ENCODE measurements at places on chromosomes 5 and 9.

DNA sequence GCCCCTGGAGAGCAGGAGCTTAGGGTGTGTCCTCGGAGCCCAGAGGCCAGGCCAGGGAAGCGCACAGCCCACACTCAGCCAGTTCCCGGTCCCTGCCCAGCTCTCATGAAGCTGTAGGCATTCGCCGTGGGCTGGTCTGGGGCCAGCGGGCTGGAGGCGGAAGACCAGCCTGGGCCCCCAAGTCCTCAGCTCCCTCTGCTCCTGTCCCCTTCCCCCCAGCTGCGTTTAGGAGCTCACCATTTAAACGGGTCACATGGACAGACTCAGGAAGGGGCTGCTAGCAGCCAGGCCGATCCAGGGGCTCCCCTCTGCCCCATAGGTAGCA is 17.4 kb downstream of the DNLZ start:
- DNase-seq, result no peak

GRCh38 chr9:79555474-79556089 is 16.2 kb upstream of the TLE4 start:
- DNase-seq, result no peak

GRCh38 chr5:128920345-128921215 is 44.7 kb upstream of the SLC27A6 start:
- DNase-seq, result no peak

GRCh38 chr9:16057541-16057940 is 504.7 kb downstream of the CCDC171 start:
- no peak for DNase-seq

GRCh38 chr9:20722221-20722620 is 38.2 kb downstream of the FOCAD start:
- DNase-seq, result no peak

- no peak for DNase-seq
Measured at GRCh38 chr9:109919736-109920408, 139.9 kb downstream of the PALM2AKAP2 start.

- DNase-seq, result no peak
Measured at GRCh38 chr9:108412755-108413154, 443.0 kb downstream of the ACTL7B start.

- no peak for DNase-seq
Measured at GRCh38 chr5:133386662-133387061, 225.7 kb downstream of the FSTL4 start.

- no peak for DNase-seq
Measured at GRCh38 chr5:72691751-72692150, 124.7 kb upstream of the TNPO1 start.

GRCh38 chr9:113452113-113452605 is 11.4 kb upstream of the RGS3 start:
- DNase-seq, result no peak

GRCh38 chr5:160029004-160029403 is 20.1 kb downstream of the TTC1 start:
- DNase-seq, result no peak

- no peak for DNase-seq
Measured at GRCh38 chr5:141523991-141524390, 35.1 kb downstream of the PCDHGC5 start.

- no peak for DNase-seq
Measured at GRCh38 chr5:125411071-125411743, 664.8 kb upstream of the ZNF608 start.

DNA sequence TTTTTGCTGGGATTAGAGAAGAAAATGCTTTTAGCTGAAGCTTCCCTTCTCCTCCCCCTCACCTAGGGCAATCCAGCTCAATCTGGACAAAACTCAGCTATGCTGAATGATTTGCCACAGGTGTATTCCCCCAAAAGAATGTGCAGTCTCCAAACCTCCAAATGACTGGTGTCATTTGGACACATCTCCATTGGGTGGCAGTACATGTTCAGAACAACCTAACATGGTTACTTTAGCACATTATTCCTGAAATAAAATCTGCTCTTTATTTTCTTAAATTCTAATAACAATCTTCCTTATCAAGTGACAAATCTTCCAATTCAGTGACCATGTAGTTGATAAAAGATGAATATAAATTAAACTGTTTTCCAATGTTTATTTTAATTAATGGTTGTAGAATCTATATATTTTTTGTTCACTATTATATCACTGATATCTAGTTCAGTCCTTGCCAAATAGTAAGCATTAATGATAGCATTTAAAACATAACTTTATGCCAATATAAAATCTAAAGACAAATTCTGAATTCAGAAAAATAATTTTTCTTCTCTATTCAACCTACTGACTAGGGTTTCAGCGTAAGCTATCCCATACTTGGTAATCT is 61.3 kb upstream of the MOCS2 start:
- no peak for DNase-seq

DNA sequence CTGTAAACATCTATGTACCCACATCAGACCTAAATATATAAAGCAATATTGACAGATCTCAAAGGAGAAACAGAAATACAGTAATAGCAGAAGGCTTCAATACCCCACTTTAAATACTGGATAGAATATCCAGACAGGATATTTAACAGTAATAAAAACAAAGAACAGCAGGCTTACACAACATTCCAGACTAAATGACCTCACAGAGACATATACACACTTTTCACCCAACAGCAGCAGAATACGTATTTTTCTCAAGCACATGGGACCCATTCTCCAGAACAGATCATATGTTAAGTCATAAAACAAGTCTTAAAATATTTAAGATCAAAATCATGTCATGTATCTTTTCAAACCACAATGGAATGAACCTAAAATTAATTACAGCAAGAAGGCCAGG is 76.8 kb downstream of the CAMSAP1 start:
- DNase-seq, result no peak

- DNase-seq, result no peak
Measured at GRCh38 chr9:8365029-8365428, 565.5 kb upstream of the DMAC1 start.

- no peak for DNase-seq
Measured at GRCh38 chr5:7515284-7515914, 119.5 kb downstream of the ADCY2 start.

DNA sequence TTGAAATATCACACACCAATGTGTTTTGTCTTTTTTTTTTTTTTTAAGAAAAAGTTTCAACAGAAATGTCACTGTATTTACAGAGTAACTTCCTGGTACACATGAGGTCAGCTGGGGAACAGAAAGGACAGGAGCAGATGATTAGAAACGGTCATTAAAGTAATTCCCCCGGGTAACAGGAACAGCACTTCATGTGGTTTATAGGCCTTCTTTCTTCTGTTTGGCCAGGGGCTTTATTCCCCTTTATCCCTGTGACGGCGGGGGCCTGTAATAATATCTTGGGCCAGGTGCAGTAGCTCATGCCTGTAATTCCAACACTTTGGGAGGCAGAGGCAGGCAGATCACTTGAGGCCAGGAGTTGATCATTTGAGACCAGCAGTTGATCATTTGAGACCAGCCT is 30.5 kb upstream of the MSH3 start:
- DNase-seq, result no peak

DNA sequence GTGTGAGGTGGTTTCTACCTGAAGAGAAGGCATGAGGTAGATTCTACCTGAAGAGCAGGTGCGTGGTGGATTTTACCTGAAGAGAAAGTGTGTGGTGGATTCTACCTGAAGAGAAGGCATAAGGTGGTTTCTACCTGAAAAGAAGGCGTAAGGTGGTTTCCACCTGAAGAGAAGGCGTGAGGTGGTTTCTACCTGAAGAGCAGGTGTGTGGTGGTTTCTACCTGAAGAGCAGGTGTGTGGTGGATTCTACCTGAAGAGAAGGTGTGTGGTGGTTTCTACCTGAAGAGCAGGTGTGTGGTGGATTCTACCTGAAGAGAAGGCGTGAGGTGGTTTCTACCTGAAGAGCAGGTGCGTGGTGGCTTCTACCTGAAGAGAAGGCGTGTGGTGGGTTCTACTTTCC is 192.8 kb downstream of the MED10 start:
- DNase-seq, result no peak
